Fibroblast of lung (primary cell): ENCODE measurements at places on chromosomes 3 and 15.

DNA sequence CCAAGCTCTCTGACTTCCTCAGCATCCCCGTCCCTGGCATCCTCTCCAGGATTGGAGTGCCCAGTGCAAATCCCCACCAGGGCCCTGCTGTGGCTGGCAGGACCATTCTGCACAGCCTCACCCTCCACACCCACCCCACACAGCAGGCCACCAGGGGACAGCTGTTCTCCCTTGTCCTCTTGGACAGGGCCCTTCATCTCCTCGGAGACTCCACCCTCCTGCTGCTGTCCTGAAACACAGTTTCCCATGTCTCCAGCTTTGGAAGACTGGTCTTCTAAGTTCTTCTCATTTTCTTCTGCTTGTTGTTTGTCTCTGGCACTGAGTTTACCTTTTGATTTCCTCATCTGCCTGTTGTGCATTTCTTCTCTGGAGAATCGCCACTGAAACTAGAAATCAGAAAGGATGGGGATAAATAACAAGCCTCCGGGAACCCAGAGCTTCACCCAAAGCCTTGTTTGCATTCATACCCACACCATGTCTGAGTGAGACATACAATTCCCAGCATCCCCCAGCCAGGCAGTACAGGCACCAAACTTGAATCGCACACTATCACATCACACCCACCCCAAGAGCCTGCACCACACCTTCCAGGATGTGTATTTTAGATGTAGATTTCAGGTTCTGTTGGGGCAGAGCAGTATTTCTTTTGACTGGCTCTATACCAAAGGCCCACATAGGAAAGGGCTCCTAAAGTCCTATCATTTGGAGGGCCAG lies 52.0 kb downstream of the OXNAD1 start:
- no peak for DNase-seq

GRCh38 chr3:58011580-58011979 lies 3.4 kb downstream of the FLNB start:
- DNase-seq: no peak

GRCh38 chr3:127022849-127023248 lies 39.9 kb downstream of the PLXNA1 start:
- no peak for DNase-seq

GRCh38 chr15:72534523-72534922 lies 60.4 kb downstream of the ARIH1 start:
- DNase-seq: no peak

GRCh38 chr3:46835054-46835453 lies 28.2 kb downstream of the MYL3 start:
- DNase-seq: no peak

GRCh38 chr15:55741833-55742497 lies 987 bp downstream of the PRTG start:
- DNase-seq: no peak

DNA sequence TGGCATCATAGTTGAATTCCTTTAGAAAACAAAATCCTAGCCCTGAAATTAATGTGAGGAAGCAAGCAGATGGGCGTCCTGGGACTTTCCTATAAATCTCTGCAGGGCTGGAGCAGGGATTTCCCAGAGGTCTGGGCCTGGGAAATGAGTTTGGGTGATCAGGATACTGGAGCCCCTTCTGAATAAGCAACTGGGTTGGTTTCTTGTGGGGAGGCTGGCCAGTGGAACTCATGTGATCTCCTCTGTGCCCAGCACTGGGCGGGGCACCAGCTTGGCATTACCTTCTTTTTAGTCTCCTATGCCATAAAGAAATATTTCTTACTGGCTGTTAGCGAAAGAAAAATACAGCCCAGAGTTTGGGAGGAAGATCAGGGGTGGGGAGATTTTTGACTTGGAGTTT lies 1.7 kb downstream of the THSD4 start:
- DNase-seq: no peak

DNA sequence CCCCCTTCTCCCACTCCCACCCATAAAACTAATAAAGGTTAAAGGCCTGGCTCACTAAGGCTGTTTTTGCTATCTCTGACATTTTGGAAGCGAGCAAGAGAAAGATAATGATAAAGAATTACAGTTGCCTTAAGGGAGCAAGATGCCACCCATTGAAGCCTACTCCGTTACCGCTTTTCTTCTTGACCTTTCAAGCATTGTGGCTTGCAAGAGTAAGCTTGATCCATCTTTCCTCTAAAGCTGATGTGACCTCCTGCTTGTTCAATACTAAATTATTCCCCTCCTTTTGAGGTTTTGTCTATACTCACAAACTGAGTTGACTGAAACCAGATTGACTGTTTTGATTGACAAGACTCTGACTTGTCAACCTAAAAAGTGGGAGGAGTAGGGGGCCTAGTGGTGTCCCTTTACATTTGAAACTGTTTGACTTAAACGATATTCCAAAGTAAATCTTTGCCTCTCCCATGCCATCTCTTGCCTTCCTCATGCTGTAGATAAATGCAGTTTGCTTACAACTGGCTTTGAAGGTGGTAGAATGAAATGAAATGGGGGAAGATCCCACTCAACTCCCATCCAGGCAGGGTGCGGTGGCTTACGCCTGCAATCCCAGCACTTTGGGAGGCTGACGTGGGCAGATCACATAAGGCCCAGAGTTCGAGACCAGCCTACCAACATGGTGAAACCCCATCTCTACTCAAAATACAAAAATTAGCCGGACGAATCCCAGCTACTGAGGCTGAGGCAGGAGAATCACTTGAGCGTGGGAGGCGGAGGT lies 8.0 kb downstream of the TRIM71 start:
- no peak for DNase-seq

GRCh38 chr15:69170597-69170996 lies 10.2 kb downstream of the GLCE start:
- DNase-seq: no peak

DNA sequence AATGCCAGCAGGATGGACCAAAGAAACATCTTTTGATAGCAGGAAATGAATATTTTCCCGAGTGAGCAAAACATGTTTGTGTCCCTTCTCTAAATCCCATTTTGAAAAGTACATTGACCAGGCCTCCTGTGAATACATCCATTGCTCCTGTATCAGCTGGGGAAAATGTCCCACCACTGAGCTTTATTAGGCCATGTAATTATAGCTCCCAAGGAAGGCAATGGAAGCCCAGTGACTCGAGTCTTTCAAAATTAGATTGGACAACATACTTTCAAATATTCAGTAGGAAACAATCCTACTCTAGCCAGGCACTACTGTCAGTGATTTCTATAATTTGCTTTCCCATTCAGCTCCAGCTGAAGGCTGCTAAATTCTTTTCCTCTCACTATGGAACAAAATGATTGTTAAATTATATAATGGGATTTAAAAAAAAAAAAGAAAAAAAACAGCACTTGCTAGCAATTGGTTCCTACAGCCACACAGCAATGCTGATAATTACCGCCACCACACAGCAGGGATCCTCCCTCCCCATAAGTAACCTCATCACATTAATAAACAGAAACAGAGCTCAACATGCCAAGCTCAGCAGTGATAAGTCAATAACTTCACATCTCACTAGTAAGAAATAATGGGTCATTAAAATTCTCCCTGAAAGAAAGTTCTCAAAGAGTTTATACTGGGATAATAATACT lies 172.4 kb upstream of the SLC2A2 start:
- DNase-seq: no peak

- no peak for DNase-seq
Measured at GRCh38 chr3:150236316-150237082, 171.6 kb upstream of the TSC22D2 start.

DNA sequence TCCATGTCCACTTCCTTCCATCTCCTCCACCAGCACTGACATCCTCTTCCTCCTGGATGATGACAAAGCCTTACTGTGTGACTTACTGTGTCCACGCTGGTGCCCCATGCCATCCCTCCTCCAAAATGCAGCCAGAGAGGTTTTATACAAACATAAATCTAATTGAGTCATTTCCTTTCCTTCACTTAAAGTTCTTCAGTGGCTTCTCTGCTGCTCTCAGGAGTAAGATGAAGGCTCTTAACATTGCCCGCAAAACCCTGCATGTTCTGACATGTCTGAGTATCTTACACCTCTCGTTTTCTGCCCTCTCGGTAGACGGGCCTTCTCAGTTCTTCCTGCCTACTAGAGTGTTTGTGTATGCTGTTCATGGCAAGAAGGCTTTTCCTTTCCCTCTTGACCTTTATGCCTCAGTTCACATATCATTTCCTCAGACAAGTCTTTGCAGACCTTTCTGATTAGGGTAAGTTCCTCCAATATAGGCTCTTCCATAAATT lies 175.5 kb downstream of the CFAP20DC start:
- peak; percentile 38 for DNase-seq

DNA sequence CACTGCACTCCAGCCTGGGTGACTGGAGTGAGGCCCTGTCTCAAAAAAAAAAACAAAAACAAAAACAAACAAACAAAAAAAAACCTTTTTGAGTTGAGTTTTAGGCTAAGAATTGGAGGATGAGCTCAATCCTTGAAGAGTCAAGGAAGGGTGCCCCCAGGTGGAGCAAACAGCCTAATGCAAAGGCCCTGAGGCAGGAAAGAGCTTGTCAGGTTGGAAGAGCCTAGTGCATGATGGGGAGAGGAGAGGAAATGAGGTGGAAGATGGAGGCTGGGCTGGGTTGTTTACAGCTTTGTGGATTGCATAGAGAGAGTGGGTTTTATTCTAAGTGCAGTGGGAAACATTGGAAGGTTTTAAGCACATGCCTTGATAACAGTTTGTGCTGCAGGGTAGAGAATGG lies 2.1 kb upstream of the SNX22 start:
- no peak for DNase-seq

GRCh38 chr3:115341208-115341607 lies 194.1 kb upstream of the ZBTB20 start:
- DNase-seq: peak; percentile 84

DNA sequence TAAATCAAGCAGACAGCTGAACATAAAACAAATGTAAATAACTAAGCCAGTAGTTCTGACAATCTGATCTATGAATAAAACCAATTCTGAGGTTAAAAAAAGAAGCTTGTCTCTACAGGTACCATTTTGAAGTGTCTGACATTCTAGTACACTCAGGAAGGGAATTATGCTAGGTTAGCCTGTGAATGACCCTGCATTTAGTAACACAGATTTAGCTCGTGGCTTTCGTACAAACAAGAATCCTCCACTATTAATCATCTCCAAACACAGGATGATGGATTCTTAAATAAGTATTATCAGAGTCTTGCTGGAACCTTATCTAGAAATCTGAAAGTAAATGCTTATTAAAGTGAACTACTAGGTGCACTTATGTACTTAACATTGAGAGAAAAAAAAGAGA lies 1120.1 kb downstream of the ROBO1 start:
- DNase-seq: no peak

GRCh38 chr3:347581-347980 lies 151.0 kb downstream of the CHL1 start:
- DNase-seq: no peak

- peak; percentile 82 for DNase-seq
Measured at GRCh38 chr3:112647122-112647521, 6.2 kb upstream of the CCDC80 start.

DNA sequence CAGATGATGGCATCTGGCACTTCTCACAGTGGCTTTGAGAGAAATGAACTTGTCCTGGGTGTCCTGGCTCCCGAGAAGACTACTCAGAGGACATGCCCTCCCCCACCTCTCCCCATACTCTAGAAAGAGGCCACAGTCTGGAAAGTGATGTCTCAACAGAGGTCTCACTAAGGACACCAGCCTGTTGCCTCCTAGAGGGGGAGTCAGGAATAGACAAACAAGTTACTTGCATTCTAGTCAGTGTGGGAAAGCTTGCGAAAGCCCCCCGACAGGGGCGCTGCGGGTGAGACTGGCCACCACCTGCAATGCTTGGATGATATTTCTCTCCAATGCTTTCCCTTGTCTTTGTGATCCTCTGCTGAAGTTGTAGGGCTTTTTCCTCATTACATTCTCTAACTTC lies 17.2 kb downstream of the B4GALT4 start:
- no peak for DNase-seq

- DNase-seq: no peak
Measured at GRCh38 chr15:85108136-85108535, 126.5 kb downstream of the PDE8A start.

- peak; percentile 50 for DNase-seq
Measured at GRCh38 chr3:197541756-197542539, 13.8 kb downstream of the BDH1 start.

- no peak for DNase-seq
Measured at GRCh38 chr3:120730576-120731542, 11.5 kb downstream of the RABL3 start.
